Spleen (tissue), 13 donors: ENCODE measurements at places on chromosomes 1 and 21. TPM values are rescaled to one million over a fixed set of nuclear protein-coding genes. Genes with fewer than 3 reads are reported as not detected.

- no peak for DNase-seq
Observed at GRCh38 chr1:219514728-219515127, 98.2 kb downstream of the ZC3H11B start.

GRCh38 chr1:188089015-188089414 is 1260.3 kb downstream of the PLA2G4A start:
- DNase-seq: no peak

DNA sequence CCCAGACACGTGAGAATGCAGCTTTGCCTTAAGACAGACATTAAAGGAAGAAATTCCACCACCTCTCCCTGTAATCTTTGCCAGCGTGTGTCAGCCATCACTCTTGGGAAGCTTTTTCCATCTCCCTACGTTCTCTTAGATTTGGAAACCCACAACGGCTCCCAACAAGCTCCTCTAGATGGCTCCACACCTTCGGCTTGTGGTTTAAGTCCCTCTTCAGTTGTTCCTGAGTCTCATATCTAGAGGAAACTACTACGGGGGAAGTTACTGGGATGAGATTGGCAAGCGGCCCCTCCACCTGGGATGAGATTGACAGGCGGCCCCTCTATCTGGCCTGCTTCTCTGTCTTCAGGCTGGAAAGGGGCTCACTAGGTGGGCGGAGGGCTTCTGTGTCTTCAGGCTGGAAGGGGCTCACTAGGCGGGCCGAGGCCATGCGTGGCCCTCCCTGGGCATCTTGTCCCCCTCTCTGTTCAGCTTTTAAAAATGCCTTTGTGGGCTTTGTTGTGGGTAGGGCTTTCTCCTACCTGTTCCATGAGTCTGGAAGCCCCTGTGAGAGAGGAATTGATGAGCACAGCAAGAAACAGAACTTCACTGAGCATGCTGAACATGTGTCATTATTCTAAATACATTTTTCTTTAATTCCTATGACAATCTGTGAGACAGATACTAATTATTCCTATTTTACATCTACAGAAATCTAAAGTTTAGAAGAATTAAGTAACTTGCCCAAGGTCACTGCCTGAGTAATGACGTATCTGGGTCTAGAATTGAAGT is 670.5 kb downstream of the KIF26B start:
- no peak for DNase-seq

GRCh38 chr1:62281922-62282555 is 37.2 kb downstream of the KANK4 start:
- DNase-seq: no peak

- DNase-seq: peak; percentile 79
Observed at GRCh38 chr1:228088586-228089498, 6.3 kb downstream of the ARF1 start.

DNA sequence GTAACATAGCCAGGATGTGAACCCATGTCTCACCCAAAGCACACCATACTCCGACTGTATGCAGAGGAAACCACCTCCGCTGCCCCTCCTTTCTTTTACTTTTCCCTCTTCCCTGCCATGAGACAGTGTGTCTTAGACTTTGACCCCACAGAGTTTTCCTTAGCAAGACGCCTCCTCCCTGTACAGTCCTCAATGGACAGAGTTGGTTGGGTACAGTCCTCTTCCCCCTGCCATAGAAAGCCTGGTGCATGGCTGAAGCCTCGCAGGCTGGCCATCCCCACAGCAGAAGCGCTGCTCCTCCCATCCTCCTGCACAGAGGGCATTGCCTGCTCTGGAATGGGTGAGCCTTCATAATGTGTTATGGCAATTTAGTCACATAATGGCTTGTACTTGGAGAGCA is 127.9 kb downstream of the PLPP3 start:
- no peak for DNase-seq

The TRIM63 gene
- total RNA-seq: not detected

The OR6K3 gene
- total RNA-seq: not detected

The SPRR2E gene
- total RNA-seq: not detected

The MYOG gene
- total RNA-seq: not detected

The RNU1-4 gene
- total RNA-seq: 8,035 TPM

The AHCTF1 gene
- total RNA-seq: 49.2 TPM

The DNASE2B gene
- 1.7 TPM for total RNA-seq

The ALPL gene
- total RNA-seq: 222 TPM
